ENCODE measurements at places on chromosomes 6 and 20. TPM values are rescaled to one million over a fixed set of nuclear protein-coding genes. Genes with fewer than 3 reads are reported as not detected.

ADTRP gene
- 0.66 TPM for total RNA-seq

FBXL4 gene
- 11.8 TPM for total RNA-seq

DNA sequence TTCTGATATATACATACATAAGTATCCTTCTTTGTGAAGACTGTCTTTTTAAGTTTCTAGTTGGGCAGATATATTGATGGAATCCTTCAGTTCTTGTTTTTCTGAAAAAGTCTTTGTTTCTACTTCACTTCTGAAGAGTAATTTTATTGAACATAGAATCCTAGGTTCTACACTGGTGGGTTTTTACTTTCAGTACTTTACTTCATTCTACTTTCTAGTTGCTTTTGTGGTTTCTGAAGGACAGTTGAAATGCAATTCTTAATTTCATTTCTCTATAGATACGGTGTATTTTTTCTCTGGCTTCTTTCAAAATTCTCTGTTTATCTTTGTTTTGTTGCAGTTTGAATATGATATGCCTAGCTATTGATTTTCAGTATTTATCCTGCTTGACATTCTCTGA lies 105.3 kb downstream of the HMGCLL1 start:
- no peak for DNase-seq

GRCh38 chr6:47919875-47920274 lies 138.0 kb downstream of the OPN5 start:
- DNase-seq = no peak

DNA sequence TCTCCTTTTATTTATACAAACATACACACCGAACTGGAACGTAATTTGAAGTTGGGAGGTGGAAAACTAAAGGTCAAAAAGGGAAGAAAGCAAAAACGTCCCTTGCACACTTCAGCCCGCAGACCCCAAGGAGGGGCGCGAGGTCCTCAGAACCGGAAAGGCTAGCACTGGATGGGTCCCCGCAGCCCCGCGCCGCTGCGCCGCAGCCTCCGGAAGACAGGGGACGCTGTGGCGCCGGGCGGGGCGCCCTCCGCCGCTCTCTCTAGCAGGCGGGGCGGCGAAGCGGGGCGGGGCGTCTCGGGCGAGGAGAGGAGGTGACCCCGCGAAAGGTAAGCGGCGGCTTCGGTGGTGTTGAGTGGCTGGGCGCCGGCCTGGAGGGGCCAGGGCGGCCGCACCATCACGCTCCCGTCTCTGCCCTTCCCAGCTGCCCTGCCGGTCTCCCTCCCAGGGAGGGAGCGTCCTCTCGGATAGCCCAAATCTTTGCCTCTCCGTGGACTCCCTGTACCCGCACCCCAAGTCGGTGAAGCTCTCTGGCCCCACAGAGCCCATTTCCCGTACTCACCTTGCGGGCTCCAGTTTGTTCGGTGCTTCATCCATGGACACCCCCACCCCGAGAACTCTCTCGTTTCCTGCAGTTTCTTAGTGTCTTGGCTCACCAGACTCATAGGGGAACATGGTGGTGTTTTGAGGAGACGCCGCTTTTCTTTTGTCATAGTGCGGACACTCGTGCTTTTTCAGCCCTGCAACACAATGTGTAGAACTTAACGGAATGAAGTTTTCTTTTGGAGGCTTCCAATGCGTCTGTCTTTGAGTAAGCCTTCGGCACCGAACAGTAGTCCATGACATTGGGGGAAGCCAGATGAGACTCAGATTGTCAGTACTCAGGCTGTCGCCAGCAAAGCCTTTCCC lies at the start of gene SMIM8:
Gene SMIM8, plus strand, starts transcription at position 285 of the 909 bp plus-strand sequence. CDS start 14,444 bp downstream, outside the sequence.
- no peak for DNase-seq

- no peak for DNase-seq
Observed at GRCh38 chr6:168525114-168525513, 84.1 kb downstream of the SMOC2 start.

- no peak for DNase-seq
Observed at GRCh38 chr6:163904186-163904585, 489.7 kb downstream of the QKI start.
